ENCODE measurements at places on chromosomes 7 and 10.
A peak's percentile ranks its signal among the peaks of the same experiment; 100 is the strongest.

GRCh38 chr10:52491246-52491995, 177.3 kb downstream of the DKK1 start:
- H3K27ac ChIP-seq, result no peak overlapping the region
- no peaks in the 10 kb centered on the region for H3K27me3 ChIP-seq
- no peaks in the 10 kb centered on the region for H3K36me3 ChIP-seq
- H3K4me1 ChIP-seq, result peaks cover 19% of the 10 kb centered on the region

DNA sequence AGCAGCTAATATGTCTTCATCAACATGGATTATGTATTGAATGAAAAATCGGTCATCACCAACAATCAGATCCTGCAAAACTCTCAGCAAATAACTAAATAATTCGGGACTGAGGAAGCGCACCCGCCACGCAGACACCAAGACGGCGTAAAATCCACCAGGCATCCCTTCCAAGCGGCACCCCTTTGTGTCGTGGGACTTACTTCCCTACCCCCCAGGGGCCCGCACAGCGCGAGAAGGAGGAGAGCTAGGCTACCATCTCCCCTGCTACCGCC, 721 bp downstream of the ARL3 start:
- no peak for DNase-seq
- no peak overlapping the region for H3K27ac ChIP-seq
- H3K27me3 ChIP-seq, result no peaks in the 10 kb centered on the region
- H3K4me3 ChIP-seq, result peak overlapping the region; percentile 86

DNA sequence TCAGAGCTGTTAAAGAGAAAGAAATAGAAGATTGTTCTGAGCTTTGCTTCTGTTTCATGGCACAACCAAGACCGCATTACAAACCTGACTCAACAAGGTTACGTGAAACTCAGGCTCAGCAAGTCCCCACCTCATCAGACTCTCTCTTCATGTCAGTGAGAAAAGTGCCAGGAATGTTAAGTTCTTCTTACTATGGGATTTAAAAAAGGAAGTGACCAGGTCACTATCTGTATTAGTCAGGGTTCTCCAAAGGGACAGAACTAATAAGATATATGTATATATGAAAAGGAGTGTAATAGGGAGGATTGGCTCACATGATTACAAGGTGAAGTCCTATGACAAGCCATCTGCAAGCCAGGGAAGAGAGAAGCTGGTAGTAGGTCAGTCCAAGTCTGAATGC, 25.4 kb upstream of the PAPSS2 start:
- peak overlapping the region; percentile 74 for H3K27ac ChIP-seq
- H3K27me3 ChIP-seq, result no peaks in the 10 kb centered on the region
- no peak overlapping the region for H3K4me3 ChIP-seq
- H3K36me3 ChIP-seq, result no peaks in the 10 kb centered on the region

- no peaks in the 10 kb centered on the region for H3K36me3 ChIP-seq
- no peaks in the 10 kb centered on the region for H3K4me1 ChIP-seq
- H3K27me3 ChIP-seq, result peaks cover 63% of the 10 kb centered on the region
- no peak overlapping the region for H3K27ac ChIP-seq
Measured at GRCh38 chr10:132964231-132964630, 21.9 kb upstream of the CFAP46 start.

DNA sequence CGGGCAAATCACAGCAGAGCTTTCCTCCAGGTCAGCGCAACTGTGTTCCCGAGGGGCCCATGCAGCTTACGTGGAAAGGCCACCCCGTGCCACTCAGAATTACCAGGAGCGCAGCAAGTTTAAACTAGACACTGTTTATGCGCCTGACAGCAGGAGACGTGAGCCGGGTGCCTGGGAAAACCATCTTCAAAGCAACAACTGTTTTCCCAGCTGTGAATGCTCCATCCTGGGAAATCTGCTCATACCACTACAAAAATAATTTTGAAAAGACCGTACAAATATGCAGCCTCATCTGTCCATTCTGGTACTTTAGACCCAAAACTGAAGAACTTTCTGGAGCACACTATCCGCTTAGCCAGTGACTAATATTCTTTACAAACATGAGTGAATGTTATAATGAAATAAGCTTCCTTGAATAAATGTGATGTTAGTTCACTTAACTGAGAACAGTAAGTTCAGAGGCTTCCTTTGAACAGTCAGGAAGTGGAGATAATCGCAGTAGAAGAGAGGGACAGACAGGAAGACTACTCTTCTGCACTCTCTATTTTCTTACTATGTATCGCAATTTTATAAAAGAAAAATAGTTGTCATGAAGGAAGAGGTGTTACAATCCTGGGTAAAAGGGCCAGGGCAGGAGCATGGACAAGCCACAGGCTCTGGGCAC, 16.7 kb downstream of the GPER1 start:
- no peak for DNase-seq
- no peak overlapping the region for H3K4me3 ChIP-seq
- no peak overlapping the region for H3K27ac ChIP-seq
- H3K36me3 ChIP-seq, result no peaks in the 10 kb centered on the region
- H3K27me3 ChIP-seq, result no peaks in the 10 kb centered on the region
- no peaks in the 10 kb centered on the region for H3K4me1 ChIP-seq

DNA sequence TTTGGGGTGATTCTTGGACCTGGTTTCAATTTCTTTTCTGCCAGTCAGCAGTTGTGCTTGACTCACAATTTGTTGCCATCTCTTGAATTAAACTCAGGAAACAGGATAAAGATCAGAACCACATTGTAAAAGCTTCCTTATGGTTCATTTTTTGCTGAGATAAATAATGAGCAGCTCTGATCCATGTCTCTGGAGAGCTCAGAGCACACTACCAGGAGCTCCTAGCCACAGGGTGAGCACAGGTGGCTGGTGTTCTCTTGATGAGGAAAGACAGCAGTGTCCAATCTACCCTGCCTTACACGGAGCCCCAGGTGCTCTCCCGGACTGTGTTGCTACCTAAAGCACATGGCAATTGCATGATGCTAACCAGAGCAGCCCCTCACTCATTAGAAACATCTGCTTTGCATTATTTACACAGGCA, 17.2 kb upstream of the FAM170B start:
- no peaks in the 10 kb centered on the region for H3K36me3 ChIP-seq
- no peak overlapping the region for H3K27ac ChIP-seq
- no peak overlapping the region for H3K4me3 ChIP-seq
- no peaks in the 10 kb centered on the region for H3K4me1 ChIP-seq
- peaks cover 32% of the 10 kb centered on the region for H3K27me3 ChIP-seq

DNA sequence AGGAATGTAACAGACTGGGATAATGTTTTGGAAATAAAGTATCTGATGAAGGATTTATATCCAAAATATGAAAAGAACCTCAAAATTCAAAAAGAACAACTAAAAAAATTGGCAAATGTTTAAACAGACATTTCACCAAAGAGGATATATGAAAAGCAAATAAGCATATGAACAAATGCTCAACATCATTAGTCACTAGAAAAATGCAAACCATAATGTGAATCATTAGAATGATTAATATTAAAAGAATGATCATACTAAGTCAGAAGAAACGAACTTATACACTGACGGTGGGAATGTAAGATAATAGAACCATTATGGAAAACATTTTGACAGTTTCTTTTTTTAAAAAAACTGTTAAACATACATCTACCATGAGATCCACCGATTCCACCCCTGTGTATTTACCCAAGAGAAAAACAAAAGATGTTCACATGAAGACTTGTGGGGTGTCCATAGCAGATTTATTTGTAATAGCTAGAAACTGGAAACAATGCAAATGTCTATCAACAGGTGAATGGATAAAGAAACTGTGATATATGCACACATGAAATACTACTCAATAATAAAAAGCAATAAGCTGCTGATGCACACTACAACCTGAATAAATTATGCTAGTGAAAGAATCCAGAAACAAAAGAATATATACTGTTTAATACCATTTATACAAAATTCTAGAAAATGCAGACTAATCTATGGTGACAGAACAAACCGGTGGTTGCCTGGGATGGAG, 35.7 kb downstream of the PRKG1 start:
- no peak for DNase-seq
- no peak overlapping the region for H3K27ac ChIP-seq
- no peaks in the 10 kb centered on the region for H3K36me3 ChIP-seq
- no peaks in the 10 kb centered on the region for H3K27me3 ChIP-seq
- no peak overlapping the region for H3K4me3 ChIP-seq

DNA sequence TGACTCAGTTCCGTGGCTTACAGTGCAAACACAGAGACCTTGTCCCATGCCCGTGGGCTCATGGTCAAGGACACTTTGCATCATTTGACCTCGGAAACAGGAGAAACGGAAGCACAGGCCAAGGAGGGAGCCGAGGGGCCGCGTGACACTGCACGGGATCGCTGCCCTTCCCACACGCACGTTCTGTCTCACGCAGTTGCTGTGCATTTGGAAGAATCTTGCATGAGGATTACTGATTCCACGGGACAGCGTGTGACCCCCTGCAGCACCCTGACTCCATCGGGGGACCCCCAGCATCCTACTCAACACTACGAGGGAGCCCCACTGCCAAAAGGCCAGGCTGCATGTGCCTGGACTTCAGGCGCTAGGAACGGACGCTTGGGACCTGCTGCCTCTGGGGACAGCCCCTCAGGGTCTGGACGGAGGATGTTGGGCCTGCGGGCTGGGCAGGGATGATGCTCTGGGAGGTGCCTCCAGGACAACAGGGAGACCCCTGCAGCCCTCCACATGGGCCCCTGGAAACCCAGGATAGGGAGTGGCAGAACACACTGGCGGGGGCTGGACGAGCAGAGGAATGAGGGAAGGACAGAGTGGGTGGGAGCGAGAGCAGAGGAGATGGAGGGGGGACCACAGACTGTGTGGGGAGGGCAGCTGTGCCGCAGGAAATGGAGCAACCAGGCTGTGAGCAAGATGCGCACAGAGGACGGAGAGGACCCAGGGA, 222.2 kb downstream of the DNAJB6 start:
- no peak overlapping the region for H3K4me3 ChIP-seq
- no peaks in the 10 kb centered on the region for H3K4me1 ChIP-seq
- no peak for DNase-seq
- peaks cover 80% of the 10 kb centered on the region for H3K27me3 ChIP-seq

GRCh38 chr7:121369462-121369861, 26.6 kb downstream of the FAM3C start:
- H3K36me3 ChIP-seq, result peaks cover 63% of the 10 kb centered on the region
- DNase-seq, result no peak
- no peaks in the 10 kb centered on the region for H3K27me3 ChIP-seq
- peaks cover 16% of the 10 kb centered on the region for H3K4me1 ChIP-seq

DNA sequence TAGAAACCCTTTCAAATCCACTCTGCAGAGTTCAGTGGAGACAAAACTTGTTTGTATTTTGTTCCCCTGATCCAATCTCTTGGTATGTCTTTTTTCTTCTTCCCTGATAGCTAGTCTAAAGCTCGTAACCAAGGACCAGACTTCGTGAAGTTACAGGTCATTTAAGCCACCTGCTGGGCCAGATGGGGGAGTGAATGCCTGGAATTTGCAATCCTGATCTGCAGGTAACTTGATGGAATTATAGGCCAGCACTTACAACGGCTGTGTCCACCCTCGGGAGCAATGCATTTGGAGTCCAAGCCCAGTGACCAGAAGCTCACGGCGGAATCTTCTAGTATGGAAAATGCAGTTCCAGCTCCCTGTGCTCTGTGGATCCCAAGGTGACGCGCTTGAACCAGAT, 566.9 kb downstream of the TCERG1L start:
- H3K4me3 ChIP-seq, result no peak overlapping the region
- no peaks in the 10 kb centered on the region for H3K4me1 ChIP-seq
- peaks cover 48% of the 10 kb centered on the region for H3K27me3 ChIP-seq
- no peak overlapping the region for H3K27ac ChIP-seq
- DNase-seq, result no peak

DNA sequence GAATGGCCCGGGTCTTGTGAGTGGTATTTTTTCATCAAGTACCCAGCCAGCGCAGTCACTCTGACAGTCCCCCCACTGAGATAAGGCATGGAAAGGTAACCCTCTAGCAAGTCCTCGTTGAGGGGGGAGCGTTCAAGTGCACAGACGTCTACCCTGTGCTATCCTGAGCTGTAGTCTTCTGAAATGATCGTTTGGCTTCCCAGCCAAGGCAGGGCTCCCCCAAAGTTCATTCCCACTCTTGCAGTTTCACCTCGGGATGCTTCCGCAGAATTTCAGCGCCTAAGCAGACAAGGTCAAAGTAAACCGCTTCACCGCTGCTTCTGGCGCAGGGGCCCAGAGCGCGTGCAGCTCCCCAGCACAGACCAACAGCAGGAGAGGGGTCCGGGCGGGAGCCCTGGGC, 1.8 kb downstream of the INSYN2A start:
- no peaks in the 10 kb centered on the region for H3K4me1 ChIP-seq
- H3K27ac ChIP-seq, result no peak overlapping the region
- no peak for DNase-seq
- H3K4me3 ChIP-seq, result no peak overlapping the region
- no peaks in the 10 kb centered on the region for H3K36me3 ChIP-seq

- no peaks in the 10 kb centered on the region for H3K4me1 ChIP-seq
- no peaks in the 10 kb centered on the region for H3K36me3 ChIP-seq
- H3K27me3 ChIP-seq, result no peaks in the 10 kb centered on the region
Measured at GRCh38 chr7:41431671-41432070, 271.2 kb downstream of the INHBA start.

DNA sequence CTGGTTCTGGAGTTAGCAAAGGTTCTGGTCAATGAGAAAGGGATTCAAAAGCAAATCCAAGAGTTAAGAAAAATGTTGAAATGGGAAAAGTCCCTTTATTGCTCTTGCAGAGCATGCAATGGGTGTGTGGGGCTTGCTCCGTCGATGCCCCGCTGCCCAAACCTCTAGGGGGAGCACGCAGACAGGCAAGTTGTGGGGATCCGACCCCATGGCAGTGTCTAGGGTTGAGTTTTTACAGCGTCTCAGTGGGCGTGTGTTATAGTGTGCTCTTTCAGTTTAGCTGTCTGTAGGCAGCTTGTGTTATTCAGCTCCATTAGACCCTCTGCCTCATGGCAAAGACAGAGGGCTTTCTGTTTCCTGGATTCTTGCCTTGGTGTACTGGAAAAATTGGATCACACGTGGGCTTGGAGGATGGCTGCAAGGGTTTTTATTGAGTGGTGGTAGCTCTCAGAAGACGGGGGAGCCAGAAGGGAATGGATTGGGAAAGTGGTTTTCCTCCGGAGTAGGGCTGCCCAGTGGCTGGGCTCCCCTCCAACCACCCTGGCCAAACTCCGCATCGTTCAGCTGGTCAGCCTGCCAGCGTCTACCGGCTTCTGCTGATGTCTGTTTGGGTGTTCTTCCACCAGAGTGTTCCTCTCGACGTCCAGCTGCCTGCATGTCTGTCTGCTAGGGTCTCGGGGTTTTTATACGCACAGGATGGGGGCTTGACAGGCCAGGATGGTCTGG, 102.3 kb upstream of the PLXDC2 start:
- no peaks in the 10 kb centered on the region for H3K36me3 ChIP-seq
- DNase-seq, result no peak
- H3K27ac ChIP-seq, result no peak overlapping the region
- H3K4me3 ChIP-seq, result no peak overlapping the region
- H3K4me1 ChIP-seq, result no peaks in the 10 kb centered on the region

DNA sequence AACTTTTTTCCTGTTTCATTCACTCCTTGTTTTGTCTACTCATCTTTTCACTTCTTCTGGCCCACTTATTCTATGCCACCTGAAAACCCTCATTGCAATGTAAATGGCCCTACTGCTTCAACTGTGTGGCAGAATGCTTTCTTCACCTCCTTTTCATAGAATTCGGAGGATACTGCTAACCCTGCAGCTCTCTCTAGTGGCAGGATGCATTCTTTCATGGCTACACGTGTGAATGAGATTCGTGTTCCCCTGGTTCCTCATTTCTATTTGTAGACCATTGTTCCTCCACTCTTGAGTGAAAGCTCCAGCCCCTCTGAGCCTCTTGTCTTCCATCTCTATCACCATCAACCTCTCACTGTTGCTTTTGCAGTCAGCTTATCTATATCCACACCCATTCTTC, 20.9 kb upstream of the CYP26C1 start:
- no peaks in the 10 kb centered on the region for H3K4me1 ChIP-seq
- H3K4me3 ChIP-seq, result no peak overlapping the region
- no peak for DNase-seq
- no peak overlapping the region for H3K27ac ChIP-seq
- H3K36me3 ChIP-seq, result no peaks in the 10 kb centered on the region

Measured in PC-9 (cell line).